ENCODE measurements at places on chromosomes 16 and 17. TPM values are rescaled to one million over a fixed set of nuclear protein-coding genes. Genes with fewer than 3 reads are reported as not detected.

GRCh38 chr17:63647936-63648335, 25.7 kb downstream of the MAP3K3 start:
- no peaks in the 10 kb centered on the region for H3K27me3 ChIP-seq
- H3K4me1 ChIP-seq = peaks cover 29% of the 10 kb centered on the region
- peaks cover 29% of the 10 kb centered on the region for H3K36me3 ChIP-seq
- H3K27ac ChIP-seq = no peak overlapping the region
- DNase-seq = no peak

DNA sequence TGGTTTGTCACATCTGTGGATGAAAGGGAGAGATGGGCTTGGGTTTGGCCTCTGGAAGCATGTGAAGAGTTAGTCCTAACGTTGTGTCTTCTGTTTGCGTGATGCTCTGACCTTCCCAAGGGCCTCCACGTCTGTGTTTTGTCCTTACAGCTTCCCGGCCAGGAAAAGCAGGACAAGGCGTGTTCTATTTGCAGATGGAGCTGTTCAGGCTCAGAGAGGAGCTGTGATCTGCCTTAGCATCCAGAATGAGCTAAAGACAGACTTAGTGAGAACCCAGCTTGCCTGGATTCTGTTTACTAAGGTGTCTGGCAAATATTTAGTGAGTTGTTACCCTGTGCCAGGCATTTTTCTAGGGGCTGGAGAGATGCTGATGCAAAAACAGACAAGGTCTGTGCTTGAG, 282.1 kb downstream of the CBLN1 start:
- peak overlapping the region; percentile 77 for H3K27ac ChIP-seq
- no peak overlapping the region for H3K4me3 ChIP-seq
- H3K4me1 ChIP-seq = no peaks in the 10 kb centered on the region
- H3K27me3 ChIP-seq = no peaks in the 10 kb centered on the region

Gene SLC2A4
- total RNA-seq = 172 TPM

Gene SPNS3
- not detected for total RNA-seq

GRCh38 chr17:69535016-69535570, 120.6 kb downstream of the MAP2K6 start:
- H3K36me3 ChIP-seq = peaks cover 3% of the 10 kb centered on the region
- H3K27ac ChIP-seq = no peak overlapping the region
- H3K27me3 ChIP-seq = no peaks in the 10 kb centered on the region
- no peaks in the 10 kb centered on the region for H3K4me1 ChIP-seq

- no peaks in the 10 kb centered on the region for H3K27me3 ChIP-seq
- H3K27ac ChIP-seq = no peak overlapping the region
- H3K4me1 ChIP-seq = peaks cover 44% of the 10 kb centered on the region
- no peaks in the 10 kb centered on the region for H3K36me3 ChIP-seq
Observed at GRCh38 chr16:722835-723633, 2.1 kb downstream of the ANTKMT start.

DNA sequence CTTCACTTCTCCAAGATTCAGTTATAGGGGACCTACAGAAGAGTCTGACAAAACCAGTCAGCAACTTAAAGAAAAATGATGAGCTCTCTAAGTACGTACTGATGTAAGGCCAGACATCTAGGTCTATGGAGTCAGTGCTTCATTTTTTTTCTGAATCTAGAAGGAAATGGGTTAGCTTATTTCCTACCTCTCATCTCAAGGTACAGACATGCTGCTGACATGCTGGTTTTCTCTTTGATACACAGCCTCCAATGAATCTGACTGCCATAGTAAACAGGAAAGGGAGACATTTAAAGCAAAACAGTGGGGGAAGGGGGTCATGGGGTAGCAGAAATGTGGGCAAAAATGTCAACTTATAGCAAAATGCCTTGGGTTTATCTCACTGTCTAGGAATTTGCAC, 16.4 kb downstream of the CDR2 start:
- no peaks in the 10 kb centered on the region for H3K27me3 ChIP-seq
- DNase-seq = no peak
- H3K27ac ChIP-seq = no peak overlapping the region
- H3K4me1 ChIP-seq = peaks cover 15% of the 10 kb centered on the region
- no peaks in the 10 kb centered on the region for H3K36me3 ChIP-seq
- no peak overlapping the region for H3K4me3 ChIP-seq

DNA sequence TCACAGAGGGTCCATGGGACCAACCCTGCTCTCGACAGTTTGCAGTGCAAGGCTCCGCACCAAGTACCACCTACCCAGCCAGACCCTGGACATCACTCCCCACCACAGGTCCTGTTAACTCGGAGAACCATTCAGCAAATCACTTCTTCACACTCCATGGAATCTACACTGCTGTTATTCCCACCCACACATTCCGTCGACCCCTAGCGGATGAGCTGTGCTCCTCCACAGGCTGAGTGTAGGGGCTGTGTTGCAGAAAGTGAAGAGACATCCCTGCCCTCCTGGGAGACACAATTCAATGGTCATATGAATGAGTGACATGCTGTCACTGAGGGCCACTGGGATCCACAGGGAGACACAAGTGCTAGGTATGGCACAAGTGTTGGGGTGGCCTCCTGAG, 27.5 kb downstream of the MPG start:
- H3K36me3 ChIP-seq = no peaks in the 10 kb centered on the region
- no peak for DNase-seq
- no peak overlapping the region for H3K4me3 ChIP-seq
- H3K27ac ChIP-seq = no peak overlapping the region

GRCh38 chr16:15618392-15618791, 24.6 kb downstream of the MARF1 start:
- H3K27me3 ChIP-seq = no peaks in the 10 kb centered on the region
- H3K4me1 ChIP-seq = no peaks in the 10 kb centered on the region
- peaks cover 69% of the 10 kb centered on the region for H3K36me3 ChIP-seq
- H3K27ac ChIP-seq = no peak overlapping the region
- DNase-seq = no peak

GRCh38 chr16:15874745-15875314, 13.6 kb downstream of the CEP20 start:
- H3K4me1 ChIP-seq = peaks cover 6% of the 10 kb centered on the region
- no peaks in the 10 kb centered on the region for H3K27me3 ChIP-seq
- peaks cover 4% of the 10 kb centered on the region for H3K36me3 ChIP-seq
- no peak overlapping the region for H3K4me3 ChIP-seq

DNA sequence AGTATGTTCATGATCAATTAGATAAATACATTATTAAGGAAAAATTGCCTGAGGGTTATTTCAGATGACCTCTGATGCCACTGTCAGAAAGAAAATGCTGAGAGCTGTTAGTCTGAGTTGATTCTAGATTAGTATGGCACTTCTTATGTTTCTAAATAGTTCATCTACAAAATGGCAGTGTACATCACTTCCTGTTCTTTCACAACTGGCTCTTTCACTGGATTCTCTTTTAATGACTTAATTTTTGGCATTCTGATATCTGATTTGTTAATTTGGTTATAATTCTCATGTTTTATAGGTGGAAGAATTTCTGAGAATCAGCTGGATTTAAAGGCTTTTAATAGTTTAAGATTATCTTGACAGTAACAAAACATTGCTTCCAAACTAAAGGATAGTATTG, 3.3 kb downstream of the TAOK1 start:
- H3K4me3 ChIP-seq = no peak overlapping the region
- no peak for DNase-seq
- no peaks in the 10 kb centered on the region for H3K27me3 ChIP-seq
- H3K4me1 ChIP-seq = peaks cover 7% of the 10 kb centered on the region
- H3K27ac ChIP-seq = no peak overlapping the region

GRCh38 chr16:13863075-13863765, 56.7 kb upstream of the ERCC4 start:
- no peaks in the 10 kb centered on the region for H3K27me3 ChIP-seq
- H3K36me3 ChIP-seq = no peaks in the 10 kb centered on the region
- DNase-seq = no peak
- no peak overlapping the region for H3K4me3 ChIP-seq
- no peaks in the 10 kb centered on the region for H3K4me1 ChIP-seq
- H3K27ac ChIP-seq = no peak overlapping the region

DNA sequence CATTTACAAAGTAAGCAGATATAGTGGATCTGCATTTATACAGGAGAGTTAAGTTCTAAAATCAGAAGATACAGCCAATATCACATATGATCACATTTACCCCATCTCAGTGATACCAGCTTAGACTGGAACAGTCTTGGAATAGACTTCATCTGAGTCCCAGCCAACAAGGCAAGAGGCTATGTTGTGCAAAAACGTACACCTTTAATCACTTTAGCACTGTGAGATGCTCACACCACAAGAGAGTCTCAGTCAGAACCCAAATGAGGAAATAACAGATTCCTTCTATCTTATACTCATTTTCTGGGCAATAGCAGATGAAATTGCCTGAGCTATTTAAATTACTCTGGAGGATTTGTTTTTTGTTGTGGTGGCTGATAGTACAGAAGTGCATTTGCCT, 145.6 kb downstream of the ANKFN1 start:
- no peaks in the 10 kb centered on the region for H3K36me3 ChIP-seq

GRCh38 chr16:75868636-75869632, 142.6 kb upstream of the CPHXL start:
- no peak overlapping the region for H3K4me3 ChIP-seq
- no peaks in the 10 kb centered on the region for H3K4me1 ChIP-seq
- no peaks in the 10 kb centered on the region for H3K36me3 ChIP-seq
- no peak for DNase-seq
- H3K27ac ChIP-seq = no peak overlapping the region
- H3K27me3 ChIP-seq = no peaks in the 10 kb centered on the region

Gene NHLRC4
- total RNA-seq = 0.67 TPM

- peaks cover 57% of the 10 kb centered on the region for H3K27me3 ChIP-seq
- H3K4me1 ChIP-seq = no peaks in the 10 kb centered on the region
- no peak for DNase-seq
- no peaks in the 10 kb centered on the region for H3K36me3 ChIP-seq
Observed at GRCh38 chr17:36875698-36876293, 61.5 kb upstream of the LHX1 start.

DNA sequence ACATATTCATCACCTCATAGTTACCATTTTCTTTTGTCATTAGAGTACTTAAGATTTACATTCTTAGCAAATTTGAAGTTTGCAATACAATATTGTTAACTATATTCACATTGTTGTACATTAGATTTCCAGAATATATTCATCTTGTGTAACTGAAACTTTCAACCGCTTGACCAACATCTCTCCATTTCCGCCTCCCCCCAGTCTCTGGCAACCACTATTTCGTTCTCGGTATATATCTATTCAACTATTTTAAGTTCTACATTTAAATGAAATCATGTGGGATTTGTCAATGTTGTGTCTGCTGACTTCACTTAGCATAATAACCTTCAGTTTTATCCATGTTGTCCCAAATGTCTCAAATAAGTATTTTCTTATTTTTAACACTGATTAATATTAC, 274.5 kb upstream of the KIF2B start:
- DNase-seq = no peak
- no peak overlapping the region for H3K4me3 ChIP-seq
- H3K27me3 ChIP-seq = no peaks in the 10 kb centered on the region
- no peaks in the 10 kb centered on the region for H3K36me3 ChIP-seq
- H3K27ac ChIP-seq = no peak overlapping the region

GRCh38 chr16:10182222-10183053, at the start of gene GRIN2A:
GRIN2A (minus strand) TSS chr16:10182428; CDS start chr16:10180411, 2,017 bp downstream.
- H3K4me3 ChIP-seq = peak within 1 kb of the TSS; percentile 30
- H3K27me3 ChIP-seq = peaks cover 62% of the 10 kb centered on the region
- DNase-seq = no peak
- H3K27ac ChIP-seq = no peak within 1 kb of the TSS
- H3K36me3 ChIP-seq = no peaks in the 10 kb centered on the region

Gene HEATR9
- total RNA-seq = not detected

Gene PIK3R5
- 1.8 TPM for total RNA-seq

DNA sequence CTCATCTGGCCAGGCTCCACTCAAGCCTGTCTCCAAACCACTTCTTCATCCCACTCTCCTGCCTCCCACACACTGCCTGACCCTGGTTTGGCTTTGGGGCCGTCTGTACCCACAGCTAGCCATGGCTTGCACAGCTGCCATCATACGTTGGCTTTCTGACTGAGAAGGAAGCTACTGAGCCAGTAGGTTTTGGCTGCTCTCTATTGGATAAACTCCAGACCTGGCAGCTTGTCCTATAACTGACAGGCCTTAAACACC, 3.9 kb downstream of the MIF4GD start:
- no peak overlapping the region for H3K27ac ChIP-seq
- peaks cover 16% of the 10 kb centered on the region for H3K36me3 ChIP-seq
- H3K4me3 ChIP-seq = no peak overlapping the region
- peaks cover 36% of the 10 kb centered on the region for H3K4me1 ChIP-seq
- H3K27me3 ChIP-seq = no peaks in the 10 kb centered on the region

DNA sequence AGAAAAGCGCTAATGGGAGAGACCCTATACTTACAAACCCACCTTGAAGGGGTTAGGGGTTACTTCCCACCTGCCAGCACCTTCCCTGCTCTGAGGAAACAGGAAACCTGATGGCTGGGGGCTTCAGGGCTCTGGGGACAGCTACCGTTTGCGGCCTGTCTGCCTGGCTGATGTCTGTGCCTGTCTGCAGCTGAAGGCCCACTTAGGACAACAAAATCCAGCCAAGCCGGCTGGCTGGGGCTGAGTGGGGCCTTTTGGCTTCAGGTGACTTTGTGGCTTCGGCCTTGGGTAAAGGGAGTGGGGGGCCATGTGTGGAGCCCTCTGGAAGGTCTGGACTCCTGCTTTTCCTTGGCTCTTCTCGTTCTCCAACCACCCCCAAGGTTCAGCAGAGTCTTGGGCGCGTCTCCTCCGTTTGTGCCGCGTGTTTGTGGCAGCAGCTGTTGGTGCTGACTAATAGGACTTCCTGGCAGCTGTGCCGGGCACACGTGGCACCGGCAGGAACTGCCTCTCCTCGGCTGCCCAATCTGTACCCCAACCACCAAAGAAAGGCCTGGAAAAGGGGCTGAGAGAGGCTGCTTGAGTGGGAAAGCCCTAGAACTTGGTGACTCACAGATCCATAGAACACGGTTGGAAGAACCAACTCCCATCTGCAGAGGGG, 186.7 kb downstream of the MSI2 start:
- H3K27me3 ChIP-seq = no peaks in the 10 kb centered on the region
- no peak overlapping the region for H3K4me3 ChIP-seq
- H3K36me3 ChIP-seq = no peaks in the 10 kb centered on the region
- peaks cover 57% of the 10 kb centered on the region for H3K4me1 ChIP-seq
- H3K27ac ChIP-seq = no peak overlapping the region

Gene TNFRSF13B
- not detected for total RNA-seq

GRCh38 chr16:29883987-29884386, 15.4 kb downstream of the SEZ6L2 start:
- H3K4me1 ChIP-seq = no peaks in the 10 kb centered on the region
- H3K27ac ChIP-seq = no peak overlapping the region

GRCh38 chr17:77556383-77557061, 402.0 kb upstream of the TNRC6C start:
- H3K4me3 ChIP-seq = no peak overlapping the region
- H3K4me1 ChIP-seq = no peaks in the 10 kb centered on the region
- no peaks in the 10 kb centered on the region for H3K36me3 ChIP-seq
- no peaks in the 10 kb centered on the region for H3K27me3 ChIP-seq
- DNase-seq = peak; percentile 46
- H3K27ac ChIP-seq = no peak overlapping the region

GRCh38 chr17:76995387-76996105, 127.3 kb downstream of the MGAT5B start:
- no peak overlapping the region for H3K27ac ChIP-seq
- no peaks in the 10 kb centered on the region for H3K36me3 ChIP-seq
- no peaks in the 10 kb centered on the region for H3K27me3 ChIP-seq
- no peaks in the 10 kb centered on the region for H3K4me1 ChIP-seq
- no peak overlapping the region for H3K4me3 ChIP-seq

Gene GPR179
- not detected for total RNA-seq

Gene PRR29
- total RNA-seq = 0.15 TPM
